ENCODE measurements at places on chromosomes 1 and 21.

GRCh38 chr1:22831729-22832413 lies 121.2 kb downstream of the EPHB2 start:
- DNase-seq = no peak

DNA sequence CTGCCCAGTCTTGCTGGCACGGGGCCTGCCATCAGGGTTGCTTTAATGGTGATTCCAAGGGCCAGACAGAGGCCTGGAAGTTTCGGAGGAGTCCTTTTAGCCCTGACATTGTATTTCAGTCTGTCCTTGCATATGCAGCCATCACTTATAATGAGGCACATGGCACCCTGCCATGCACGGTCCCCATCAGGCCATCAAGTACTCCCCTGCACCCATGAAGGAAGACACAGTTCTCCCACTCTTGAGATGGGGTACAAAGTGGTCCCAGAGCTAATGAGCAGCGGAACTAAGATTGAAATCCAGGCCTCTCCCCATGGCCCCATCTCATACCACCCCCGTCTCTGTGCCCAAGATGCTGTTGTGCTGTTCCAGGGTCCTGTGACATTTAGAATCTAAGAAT lies 596.6 kb downstream of the PTPRU start:
- DNase-seq = no peak

GRCh38 chr1:57820356-57821095 lies 396.7 kb upstream of the DAB1 start:
- DNase-seq = no peak

GRCh38 chr1:36366091-36366661 lies 19.5 kb downstream of the STK40 start:
- no peak for DNase-seq

DNA sequence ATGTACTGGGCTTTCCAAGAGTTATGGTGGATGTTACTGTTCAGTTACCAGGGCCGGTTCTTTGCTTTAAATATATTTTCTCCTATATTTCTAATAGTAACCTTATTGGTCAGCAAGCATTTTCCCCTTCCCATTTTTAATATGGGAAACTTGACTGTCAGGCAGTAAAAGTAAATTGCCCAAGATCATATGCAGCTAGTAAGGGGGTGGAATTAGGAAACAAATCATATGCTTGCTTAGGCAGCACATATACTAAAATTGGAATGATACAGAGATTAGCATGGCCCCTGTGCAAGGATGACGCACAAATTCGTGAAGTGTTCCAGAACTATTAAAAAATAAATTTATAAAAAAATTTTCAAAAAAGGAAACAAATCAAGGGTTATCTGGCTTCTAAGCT lies 73.9 kb downstream of the PATJ start:
- DNase-seq = no peak

DNA sequence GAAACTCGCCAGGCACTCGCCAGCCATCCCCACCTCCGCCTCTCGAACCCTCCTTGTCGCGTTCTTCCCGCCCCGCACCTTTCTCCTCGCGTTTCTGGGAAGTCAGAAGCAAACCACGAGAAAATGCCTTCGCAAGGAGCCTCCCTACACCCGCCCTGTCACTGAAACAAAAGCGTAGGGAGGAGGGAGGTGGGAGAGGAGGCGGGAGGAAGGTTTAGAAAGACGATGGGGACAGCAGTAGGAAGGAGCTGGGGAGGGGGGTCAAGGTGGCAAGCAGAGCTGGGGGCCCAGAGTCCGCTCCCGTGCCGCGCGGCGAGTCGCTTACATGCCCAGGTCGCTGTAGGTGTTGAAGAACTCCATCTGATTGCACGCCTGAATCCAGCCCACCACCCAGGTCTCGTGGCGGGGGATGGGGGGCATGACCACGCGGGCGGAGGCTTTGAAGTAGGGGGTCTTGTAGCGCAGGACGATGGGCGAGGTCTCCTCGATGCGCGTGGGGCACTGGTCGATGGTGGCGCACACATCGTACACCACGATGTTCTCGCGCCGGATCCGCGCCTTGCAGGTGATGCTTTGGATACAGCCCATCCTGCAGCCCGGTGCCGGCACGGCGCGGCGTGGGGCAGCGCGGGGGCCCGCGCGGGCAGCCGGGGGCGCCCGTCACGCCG lies 1.0 kb downstream of the FAM78B start:
- DNase-seq = peak; percentile 39

DNA sequence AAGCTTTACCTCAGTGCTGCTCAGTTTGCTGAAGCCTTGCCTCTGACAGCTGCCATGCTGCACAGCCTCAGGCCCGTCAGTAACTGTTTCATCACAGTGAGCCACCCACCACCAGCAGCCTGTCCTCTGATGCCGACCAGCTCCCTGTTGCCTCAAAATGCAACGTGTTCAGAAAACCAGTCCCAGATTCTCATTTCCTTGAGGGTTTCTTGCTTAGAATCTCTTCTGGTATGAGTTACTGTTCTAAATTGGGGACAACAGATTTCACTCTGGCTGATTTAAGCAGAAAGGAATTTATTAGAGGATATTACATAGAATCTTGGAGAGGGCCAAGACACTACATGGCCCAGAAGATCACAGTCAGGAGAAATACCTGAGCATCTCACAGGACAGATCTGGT lies 11.0 kb downstream of the UBL4B start:
- DNase-seq = no peak

- peak; percentile 26 for DNase-seq
These were observed 3.9 kb downstream of the TBX15 start for GRCh38 chr1:118984086-118984721.

- no peak for DNase-seq
These were observed 8.7 kb upstream of the RGS4 start for GRCh38 chr1:163060343-163061007.

DNA sequence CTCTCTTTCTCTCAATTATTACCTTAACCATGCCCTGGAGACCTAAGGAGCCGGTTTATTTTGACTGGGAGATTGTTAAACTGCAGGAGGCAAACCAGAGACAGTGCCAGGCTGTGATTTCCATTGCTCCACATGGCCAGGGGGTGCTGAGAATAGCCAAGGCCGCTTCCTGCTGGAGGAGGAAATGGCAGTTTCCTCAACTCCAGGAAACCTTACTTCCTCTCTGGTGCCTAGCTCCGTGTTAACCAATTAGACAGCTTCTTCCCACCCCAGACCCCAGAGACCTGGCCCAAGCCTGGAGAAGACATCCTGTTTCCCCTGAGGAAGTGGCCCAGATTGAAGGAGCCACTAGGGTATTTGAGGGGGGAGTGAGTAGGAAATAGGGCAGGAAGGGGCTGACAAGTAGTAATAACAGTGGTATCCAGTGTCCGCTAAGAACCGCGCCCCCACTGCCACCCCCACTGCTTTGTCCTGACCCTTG lies 161.2 kb downstream of the PLPP3 start:
- DNase-seq = no peak

- DNase-seq = no peak
These were observed 6.6 kb downstream of the PEAR1 start for GRCh38 chr1:156899956-156900718.

DNA sequence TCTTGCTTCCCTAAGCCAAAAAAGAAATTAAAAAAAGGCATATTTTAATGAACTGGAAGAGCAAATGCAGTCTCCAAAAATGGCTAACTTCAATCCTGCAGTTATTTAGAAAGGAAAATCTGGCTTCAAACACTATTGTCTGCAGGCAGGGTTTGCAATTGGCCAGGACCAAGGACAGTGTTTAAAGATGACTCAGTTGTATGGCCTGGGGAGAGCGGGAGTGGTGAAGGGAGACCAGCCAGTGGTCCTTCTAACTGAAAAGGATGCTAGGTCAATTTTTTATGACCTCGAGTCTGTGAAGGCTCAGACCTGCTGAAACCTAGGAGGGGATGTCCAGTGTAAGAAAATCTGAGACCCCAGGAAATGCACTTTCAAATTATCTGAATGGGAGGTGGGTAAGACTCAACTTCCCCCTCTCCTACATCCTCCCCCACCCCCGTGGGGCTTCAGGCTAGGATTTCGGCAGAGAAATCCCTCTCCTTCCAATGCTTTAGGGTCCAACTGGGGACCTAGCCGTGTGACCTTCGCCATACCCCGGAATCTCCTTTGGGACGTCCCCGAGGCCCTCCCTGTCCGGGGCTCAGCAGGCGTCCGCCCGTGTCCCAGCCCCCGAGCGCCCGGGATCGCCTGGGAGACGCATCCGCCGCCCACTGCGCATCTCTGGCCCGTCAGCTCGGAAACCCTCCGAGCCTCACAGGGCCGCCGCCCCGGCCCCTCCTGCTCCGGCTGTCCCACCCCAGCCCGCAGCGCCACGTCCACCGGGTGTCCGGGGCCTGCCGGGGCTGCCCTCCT lies 602 bp upstream of the RIMKLA start:
- DNase-seq = peak; percentile 54

DNA sequence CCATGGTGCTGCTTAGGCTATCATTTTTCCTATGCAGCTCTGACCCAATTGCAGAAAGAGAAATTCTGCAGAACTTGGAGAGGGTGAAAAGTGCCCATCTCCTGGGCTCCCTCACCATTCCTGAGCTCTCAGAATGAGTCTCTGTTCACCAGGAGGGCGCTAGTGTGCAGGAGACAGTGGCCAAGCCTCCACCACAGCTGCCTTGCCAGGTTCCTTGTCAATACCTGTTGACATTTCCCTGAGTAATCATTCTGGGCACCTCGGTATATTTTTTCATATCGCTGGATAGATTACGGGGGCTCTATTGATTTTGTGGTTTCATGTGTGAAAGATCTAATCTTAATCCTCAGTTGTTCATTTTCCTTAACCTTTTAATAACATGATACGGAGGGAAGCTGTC lies 13.0 kb upstream of the C8B start:
- no peak for DNase-seq

DNA sequence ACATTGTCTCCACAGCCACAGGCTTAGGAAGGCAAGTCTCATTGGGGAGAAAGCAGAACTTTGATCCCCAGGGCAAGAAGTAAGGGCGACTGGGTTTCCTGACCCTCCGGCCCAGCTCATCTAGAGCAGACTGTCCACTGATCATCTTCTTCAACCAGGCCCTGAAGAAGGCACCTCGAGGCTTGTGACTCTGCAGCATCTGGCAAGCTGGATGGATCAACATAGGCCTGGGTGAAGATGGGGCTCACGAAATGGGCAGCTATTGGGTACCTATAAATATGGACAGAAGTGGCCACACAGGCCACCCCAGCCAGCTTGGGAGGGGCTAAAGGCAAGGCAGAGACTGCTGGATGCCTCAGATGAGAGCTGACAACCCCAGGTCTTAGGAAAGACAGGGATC lies 13.0 kb downstream of the TAL1 start:
- no peak for DNase-seq

DNA sequence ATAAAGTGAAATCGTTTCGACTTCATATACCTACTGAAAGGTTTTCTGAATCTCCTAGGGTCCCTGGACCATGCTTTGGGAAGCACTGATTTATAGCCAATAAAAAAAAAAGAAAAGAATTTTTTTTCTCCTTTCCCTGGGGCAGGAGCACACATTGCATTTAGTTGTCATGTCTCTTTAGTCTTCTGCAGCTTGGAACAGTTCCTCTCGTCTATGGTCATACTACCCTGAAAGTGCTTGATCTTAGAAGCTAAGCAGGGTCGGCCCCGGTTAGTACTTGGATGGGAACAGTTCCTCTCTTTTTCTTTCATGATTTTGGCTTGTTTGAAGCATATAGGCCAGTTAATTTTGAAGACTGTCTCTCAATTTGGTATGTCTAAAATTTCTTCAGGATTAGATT lies 3.7 kb upstream of the SERPINC1 start:
- DNase-seq = no peak

- DNase-seq = no peak
These were observed 9.4 kb downstream of the CR1L start for GRCh38 chr1:207654320-207654719.

DNA sequence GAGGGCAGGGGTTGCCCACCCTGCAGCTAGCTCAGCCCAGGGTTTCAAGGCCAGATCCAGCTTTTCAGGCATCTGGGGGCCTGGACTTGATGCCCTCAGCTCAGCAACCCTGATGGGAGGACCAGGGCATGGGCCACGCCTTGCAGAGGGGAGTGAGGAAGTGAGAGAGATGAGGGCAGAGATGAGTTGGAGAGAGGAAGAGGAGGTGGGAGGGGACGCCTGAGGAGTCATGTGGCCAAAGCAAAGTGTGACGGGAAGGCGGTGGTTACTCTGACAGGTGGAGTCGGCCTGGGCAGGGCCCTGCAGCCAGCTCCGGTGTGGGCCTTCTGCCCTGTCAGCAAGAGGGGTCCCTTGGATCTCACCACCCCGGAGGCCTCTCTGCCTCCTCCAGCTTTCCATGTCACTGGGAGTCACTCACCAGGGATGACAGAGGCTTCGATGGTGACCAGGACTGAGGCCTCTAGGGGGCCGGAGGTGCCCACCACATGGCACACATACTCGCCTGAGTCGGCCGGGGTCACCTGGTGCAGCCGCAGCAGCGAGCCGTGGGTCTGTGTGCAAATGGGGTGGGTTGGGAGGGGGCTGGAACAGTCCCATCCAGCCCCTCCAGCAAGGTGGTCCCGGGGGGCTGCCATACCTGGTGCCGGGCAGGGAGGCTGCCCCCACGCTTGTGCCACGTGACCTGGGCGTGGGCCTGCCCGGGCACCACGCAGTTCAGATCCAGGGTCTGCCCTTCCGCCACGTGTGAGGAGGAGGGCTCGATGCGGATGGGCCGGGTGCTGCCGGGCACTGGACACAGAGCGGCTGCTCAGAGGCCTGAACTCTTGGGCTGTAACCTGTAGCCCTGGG lies 40.4 kb downstream of the LDLRAD2 start:
- peak; percentile 84 for DNase-seq

- no peak for DNase-seq
These were observed 558 bp upstream of the PGD start for GRCh38 chr1:10398278-10398733.

DNA sequence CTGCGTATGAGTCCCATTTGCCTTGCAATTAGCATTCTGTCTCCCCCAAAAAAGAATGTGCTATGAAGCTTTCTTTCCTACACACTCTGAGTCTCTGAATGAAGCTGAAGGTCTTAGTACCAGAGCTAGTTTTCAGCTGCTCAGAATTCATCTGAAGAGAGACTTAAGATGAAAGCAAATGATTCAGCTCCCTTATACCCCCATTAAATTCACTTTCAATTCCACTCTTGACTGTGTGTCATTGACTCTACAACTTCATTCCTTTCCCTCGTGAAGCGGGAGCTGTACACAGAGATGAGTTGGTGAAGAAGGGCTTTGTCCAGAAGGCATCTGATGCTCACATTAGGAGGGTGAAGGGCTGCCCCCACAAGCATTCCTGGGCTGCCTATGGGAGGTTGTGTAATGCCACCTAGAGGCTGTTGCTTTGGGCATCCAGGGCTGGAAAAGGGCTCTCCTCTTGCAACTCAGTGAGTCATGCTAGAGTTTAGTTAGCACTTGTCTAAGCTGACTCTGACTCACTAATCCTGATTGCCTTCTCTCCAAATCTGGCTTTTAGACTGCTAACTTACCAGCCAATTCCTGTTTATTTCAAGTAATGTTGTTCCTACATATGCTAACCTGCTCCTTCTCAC lies 1.8 kb downstream of the SPRR1B start:
- no peak for DNase-seq

- no peak for DNase-seq
These were observed 63.2 kb upstream of the USP24 start for GRCh38 chr1:55278378-55278777.

All from GM20000 (cell line).